NCI-H774 (cell line): ENCODE measurements at places on chromosomes 1 and 21.

DNA sequence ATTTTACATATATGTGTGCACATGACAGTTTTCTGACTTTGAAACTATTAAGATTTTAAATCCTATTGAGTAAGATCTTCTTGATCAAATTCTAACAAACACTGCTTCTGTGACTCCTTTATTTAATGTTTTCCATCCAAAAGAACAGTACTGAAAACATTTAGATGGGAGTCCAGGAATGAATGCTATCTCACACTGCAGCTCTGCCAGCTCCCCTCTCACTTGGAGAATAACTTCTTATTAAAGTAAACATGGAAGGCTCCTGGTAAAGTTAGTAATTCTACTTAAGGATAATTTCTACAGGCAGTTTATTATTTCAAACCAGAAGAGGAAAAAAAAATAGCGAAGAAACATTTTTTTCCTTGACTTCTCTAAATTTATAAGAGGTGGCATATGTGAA is 349.1 kb downstream of the DPYD start:
- DNase-seq = no peak

DNA sequence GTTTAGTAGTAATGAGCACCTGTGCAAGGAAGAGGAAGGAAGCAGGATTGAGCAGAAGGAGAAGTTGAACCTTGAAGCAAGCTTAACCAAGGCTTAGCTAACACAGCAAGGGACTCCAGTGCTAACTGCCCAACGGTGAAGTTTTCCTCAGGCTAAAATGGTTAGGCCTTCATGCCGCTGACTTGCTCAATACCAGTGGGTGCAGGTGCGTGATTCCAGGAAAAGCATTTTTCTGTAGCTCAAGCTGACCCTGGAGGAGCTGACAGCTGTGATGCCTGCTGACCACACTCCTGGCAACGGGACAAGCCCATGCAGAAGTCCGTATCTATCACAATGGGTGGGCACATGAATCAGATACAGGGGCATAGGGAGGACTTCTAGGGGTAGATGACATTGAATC is 76.5 kb upstream of the FGGY start:
- no peak for DNase-seq

DNA sequence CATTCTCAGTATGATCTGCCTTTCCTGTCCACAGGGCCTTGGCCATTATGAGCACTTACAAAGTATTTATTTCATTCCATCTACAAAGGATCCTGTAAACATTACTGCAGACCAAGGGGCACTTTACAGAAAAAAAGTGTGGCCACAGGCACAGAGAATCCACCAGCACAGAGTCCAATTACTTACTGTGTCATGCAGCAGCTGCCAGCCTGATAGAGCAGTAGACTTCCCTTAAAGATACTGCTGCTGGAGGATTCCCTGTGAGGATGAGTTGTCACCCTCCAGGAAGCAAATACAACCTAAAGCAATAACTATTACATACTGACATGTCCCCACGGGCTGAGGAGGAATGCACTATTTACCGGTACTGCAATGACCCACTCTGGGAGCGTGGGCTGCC is 97.1 kb upstream of the COG2 start:
- DNase-seq = no peak

GRCh38 chr1:213440766-213441165 is 389.7 kb downstream of the RPS6KC1 start:
- no peak for DNase-seq

DNA sequence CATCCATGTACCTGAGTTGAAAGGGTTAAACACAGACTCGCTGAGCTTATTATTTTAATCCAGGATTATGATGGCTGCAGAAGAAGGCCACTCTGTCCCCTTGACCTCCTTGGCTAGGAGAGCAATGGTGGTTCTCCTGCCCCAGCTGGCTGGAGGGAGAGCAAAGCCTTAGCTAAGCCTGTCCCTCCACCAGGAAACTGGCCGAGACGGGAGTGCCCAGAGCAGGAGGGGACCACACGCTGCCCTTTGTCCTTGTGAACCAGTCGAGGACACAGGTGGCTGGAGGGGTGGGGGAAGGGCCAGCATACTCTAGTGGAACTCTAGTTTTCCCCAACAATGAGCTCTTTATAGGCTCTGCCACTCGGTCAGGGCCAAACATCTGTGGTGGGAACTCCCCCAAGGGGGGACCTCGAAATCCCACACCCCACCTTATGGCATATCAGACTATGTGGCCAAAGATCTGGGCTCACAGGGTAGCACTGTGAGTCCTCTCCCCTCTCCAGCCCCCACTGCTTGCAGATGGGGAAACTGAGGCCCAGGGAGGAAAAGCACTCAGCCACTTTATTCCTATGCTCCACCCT is 12.9 kb downstream of the KIAA1614 start:
- DNase-seq = no peak
